ENCODE measurements at places on chromosomes 5 and 9.

- no peak for DNase-seq
These were observed 373 bp downstream of the ADAMTS12 start for GRCh38 chr5:33891446-33891787.

DNA sequence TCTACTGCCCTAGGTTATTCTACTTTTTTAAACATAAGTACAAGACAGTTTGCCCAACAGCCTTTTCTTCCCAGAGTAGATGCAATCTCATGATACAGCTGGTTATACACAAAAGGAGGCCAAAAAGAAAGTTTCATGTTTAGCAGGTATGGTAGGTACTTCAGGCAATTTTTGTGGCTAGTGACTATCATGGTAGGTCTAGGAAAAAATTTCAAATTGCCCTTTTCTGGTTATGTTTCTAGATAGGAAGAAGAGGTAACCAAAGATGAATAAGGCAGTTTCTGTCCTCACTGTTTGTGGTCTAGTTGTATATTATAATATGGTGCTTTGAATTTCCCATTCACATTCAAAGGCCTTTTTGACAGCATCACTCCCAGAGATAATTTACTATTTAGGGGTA lies 19.7 kb downstream of the MEGF9 start:
- DNase-seq, result no peak

DNA sequence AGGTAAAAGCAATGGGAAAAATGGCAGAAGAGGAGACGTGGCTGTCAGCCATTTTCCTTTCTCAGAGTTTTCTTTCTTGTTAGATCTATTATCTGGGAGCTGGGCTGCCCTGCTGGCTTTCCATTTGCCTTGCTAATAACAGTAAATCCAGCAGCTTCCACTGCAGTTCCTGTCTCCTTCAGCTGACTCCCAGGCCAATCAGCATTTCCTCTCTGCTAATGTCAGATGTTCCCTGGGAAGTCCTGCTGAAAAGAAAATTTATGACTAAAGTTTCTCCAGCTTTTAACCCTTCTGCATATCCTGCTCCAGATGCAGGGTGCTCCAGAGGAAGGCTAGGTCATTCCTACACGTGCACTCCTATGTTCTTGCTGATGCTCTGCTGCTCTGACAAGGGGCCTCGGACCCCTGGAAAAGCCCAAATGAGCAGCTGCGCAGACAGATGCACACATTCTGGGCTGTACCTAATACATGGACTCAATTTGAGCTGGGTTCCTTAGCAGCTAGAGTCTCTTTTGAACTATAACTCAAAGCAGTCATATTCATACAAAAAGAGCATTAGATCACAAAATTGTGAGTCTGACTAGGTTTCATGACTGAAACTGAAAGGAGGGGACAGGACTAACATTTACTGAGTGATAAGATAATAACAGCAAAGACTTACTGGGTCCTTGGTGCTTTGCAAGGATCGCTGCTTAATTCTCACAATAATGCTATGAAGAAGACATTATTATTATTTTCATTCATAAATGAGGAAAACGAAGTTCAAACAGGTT lies 182.2 kb downstream of the MAPKAP1 start:
- no peak for DNase-seq

DNA sequence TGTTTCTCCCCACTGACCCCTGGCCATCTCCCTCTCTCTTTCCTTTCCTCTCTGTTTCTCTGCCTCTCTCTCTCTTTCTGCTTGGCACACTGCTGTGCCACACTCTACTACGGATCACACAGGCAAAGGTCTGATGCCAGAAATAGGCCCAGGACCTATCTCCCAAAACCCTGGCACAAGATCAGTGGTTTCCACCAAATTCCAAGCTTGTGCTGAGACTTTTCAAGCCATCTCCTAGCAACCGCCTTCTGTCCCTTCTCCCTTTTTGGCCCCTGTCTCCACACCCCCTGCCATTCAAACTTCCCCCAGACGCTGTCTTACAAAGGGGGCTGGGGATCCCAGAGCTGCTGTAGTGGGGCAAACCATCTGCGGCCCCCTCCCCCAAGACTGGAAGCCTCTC lies 38.5 kb upstream of the RARS1 start:
- no peak for DNase-seq

GRCh38 chr5:73387149-73387591 lies 61.4 kb downstream of the FOXD1 start:
- DNase-seq, result no peak

GRCh38 chr9:93600504-93600903 lies 24.1 kb downstream of the PHF2 start:
- DNase-seq, result no peak

GRCh38 chr9:75891771-75892215 lies 1.3 kb downstream of the PCSK5 start:
- DNase-seq, result no peak

GRCh38 chr5:65094279-65094678 lies 325.5 kb downstream of the CWC27 start:
- DNase-seq, result no peak

- no peak for DNase-seq
These were observed 196.4 kb downstream of the FSTL4 start for GRCh38 chr5:133415906-133416305.

GRCh38 chr9:34862836-34863235 lies 95.2 kb upstream of the PHF24 start:
- no peak for DNase-seq

DNA sequence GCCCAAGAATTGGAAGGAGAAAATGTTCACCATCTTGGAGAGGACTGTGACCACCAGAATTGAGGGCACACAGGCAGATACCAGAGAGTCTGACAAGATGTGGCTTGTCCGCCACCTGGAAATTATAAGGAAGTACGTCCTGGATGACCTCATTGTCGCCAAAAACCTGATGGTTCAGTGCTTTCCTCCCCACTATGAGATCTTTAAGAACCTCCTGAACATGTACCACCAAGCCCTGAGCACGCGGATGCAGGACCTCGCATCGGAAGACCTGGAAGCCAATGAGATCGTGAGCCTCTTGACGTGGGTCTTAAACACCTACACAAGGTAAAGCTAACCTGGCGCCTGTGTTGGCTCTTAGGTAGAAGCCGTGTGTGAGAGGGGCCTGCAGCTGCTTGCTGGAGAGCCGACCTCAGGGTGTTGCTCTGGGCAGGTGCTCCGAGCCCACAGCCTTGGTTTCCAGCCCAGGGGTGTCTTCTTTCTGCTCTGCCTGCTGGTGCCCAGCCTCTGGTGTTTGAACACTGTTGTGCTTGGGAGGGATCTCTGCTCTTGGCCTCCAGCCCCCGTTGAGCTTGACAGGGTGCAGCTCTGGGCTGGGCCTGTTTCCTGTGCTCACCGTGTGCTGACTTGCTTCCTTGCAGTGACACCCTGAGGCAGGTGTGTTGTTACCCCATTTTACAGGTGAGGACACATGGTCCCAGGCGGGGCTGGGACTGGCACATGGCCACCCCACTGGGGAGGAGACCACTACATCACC lies 10.9 kb downstream of the EXOC3 start:
- no peak for DNase-seq

DNA sequence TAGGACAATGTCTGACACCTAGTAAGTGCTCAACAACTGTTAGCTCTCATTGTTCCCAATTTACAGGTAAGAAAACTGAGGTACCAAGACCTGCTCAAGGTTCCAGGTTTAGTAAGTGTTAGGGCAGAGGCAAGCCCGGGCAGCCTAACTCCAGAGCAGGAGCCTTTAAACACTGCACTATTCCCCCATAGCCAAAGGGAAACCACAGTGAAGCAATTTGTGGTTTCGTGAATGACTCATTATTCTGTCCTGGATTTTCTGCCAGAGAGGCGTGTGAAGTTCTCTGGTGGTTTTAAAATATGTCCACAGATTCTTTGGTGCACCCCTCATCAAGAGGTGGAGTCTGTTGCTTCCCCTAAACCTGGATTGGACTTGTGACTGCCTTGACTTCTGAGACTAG lies 1.0 kb upstream of the MCC start:
- no peak for DNase-seq

DNA sequence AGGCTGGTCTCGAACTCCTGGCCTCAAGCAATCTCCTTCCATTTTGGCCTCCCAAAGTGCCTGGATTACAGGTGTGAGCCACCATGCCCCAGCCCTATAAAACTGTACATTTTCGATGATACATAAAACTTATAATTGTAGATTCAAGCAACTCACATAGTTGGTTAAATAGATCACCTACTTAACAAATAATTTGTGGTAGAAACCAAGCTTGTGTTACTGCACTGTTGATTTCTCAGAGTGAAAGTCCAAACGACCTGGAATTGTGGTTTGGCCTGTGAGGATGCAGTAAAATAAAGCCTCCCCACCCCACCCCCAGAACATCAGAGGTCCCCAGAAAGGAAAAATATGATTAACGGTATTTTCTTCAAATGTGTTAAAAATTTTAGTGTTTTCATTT lies 92.7 kb downstream of the TRIO start:
- no peak for DNase-seq

- peak; percentile 32 for DNase-seq
These were observed 6.7 kb upstream of the WNT8A start for GRCh38 chr5:138077064-138077696.

DNA sequence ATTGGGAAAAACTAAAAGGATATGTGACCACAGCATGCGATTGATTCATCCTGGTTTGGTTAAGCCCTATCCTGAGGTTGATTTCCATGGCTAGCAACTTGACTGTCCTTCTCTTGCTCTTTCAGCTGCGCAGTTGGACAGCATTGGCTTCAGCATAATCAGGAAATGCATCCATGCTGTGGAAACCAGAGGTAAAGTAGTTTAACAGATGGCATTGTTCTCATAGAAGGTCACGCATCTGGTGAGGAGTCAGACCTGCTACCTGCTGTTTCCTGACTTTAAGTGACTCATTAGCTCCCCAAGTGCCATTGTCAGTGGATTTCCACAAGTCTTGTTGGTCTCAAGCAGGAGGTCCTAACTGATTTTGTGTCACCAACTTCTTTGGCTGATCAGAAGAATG lies 266.9 kb downstream of the ARHGAP26 start:
- DNase-seq, result no peak

- DNase-seq, result no peak
These were observed 139.5 kb downstream of the BARX1 start for GRCh38 chr9:93815677-93816076.

- DNase-seq, result no peak
These were observed 146.0 kb downstream of the FRMD3 start for GRCh38 chr9:83392228-83392627.

GRCh38 chr5:132500244-132500930 lies 9.8 kb upstream of the IRF1 start:
- no peak for DNase-seq

DNA sequence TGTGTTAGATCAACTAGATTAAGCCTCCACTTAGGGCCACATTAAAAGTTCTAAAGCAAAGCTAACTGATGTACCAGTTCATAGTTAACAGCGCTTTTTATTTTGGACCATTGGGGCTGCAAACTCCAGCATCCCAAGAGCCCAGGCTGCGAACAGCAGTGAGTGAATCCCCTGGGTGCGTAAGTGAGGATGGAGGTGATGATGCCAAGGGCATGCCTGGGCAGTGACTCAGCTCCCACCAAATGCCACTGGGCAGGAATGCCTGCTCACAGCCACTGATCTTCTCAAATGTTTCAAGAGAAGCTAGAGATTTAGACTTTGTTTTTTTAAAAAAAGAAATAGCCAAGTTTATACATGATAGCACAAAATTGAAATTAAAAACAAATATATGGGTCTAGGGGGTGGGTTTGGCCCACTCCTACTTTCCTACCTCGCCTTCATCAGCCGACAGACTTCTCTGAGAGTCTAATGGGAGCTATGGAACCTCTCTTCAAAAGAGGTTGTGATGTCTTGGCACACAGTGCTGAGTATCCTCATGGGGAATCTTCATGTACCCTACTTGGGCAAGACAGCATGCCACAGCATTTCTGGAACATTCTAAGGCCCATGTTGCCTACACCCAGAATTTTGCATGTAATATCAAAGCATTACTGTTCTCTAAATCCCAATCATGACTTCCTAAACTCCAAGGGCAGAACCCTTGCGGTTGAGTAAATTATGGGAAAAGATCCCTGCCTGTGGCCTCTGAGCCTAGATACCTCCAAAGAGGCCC lies 398.1 kb downstream of the EBF1 start:
- DNase-seq, result no peak

DNA sequence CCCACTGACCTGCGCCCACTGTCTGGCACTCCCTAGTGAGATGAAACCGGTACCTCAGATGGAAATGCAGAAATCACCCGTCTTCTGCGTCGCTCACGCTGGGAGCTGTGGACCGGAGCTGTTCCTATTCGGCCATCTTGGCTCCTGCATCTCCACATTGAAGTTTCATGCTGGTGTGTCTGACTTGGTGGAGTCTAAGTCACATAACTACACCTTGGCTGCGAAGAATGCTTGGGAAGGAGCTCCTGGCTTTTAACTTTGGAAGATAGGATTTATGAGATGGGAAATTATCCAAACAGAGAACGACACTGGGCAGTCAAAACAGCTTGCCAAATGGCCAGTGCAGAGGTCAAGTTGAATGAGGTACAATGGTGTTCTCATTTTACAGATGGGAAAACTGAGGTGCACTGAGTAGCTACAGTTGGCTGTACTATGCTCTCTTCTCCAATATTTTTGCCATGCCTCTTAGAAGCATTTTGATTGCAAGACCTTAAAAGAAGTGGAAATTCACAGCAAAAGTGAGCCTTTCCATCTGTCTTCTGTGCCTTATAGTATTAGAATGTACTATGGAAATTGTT lies 36.7 kb downstream of the CCDC192 start:
- no peak for DNase-seq
